ENCODE measurements at places on chromosomes 4 and X.

- DNase-seq = no peak
Measured at GRCh38 chrX:143378851-143379250, 138.4 kb downstream of the SPANXN3 start.

GRCh38 chr4:47829438-47829837, 8.4 kb downstream of the CORIN start:
- no peak for DNase-seq

DNA sequence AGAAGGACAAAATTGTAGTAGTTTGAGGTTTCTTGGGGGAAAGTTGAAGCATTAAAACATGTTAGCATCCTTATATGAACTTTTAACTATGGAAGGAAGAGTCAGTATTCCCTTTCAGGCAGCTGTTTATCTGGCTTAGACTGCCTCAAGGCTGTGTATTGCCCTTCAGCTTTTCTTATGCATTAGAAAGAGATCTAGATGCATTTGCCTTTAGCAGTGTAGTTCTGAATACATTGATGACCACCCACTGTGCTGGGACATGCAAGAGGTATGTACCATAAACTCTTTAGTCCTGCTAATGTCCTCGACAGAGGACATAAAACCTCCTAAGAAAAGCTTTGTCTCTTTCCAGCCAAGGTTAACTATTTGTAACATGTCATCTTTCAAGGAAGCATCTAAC, 2.9 kb downstream of the FAM200B start:
- no peak for DNase-seq

- no peak for DNase-seq
Measured at GRCh38 chr4:120728892-120729675, 193.4 kb downstream of the PRDM5 start.

DNA sequence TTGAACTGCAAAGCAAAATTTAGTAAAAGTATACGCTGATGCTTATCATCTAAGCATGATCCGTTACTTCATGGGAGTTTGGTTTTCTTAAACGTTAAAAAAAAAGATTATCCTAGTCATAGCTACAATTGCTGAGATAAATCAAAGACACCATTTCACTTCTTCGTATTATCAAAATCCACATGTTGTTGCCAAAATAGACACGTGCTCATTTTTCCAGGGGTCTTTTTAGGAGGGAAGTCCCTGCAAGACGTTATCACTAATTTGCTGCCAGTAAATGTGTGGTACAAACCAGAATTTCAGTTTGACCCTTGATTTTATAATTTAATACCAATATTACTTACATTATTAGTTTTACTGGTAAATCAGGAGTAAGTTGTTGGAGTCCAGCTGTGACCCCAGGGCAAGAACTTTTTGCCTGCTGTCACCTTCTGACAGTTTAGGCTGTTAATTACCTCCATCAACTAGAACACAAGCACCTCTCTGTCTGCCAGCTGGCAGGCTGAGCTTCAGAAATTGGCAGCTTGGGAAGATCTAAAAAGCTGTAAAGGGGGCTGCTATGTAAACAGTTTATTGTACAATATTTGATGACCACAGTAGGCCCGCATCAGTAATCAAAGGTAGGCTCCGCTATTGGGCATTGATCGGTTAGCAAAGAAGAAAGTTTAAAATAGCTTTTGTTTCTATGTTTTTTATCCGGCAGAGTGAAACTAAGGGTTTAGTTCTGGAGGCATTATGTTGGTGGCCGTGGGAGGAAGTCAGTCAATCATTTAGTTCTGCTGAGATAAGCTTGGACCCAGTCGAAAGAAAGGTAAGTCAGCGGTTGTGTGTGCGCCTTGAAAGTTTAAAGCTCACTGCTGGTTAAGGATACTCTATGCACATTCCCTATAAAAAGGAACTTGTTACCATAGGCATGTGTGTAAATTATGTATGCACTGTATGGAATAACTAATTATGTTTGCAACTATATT, 196.4 kb downstream of the FBXO8 start:
- no peak for DNase-seq
